ENCODE measurements at places on chromosomes 3 and 15. TPM values are rescaled to one million over a fixed set of nuclear protein-coding genes. Genes with fewer than 3 reads are reported as not detected.

- DNase-seq, result no peak
Observed at GRCh38 chr3:33750211-33750548, 32.1 kb upstream of the CLASP2 start.

- DNase-seq, result no peak
Observed at GRCh38 chr3:133037436-133037835, 755 bp upstream of the TMEM108 start.

DNA sequence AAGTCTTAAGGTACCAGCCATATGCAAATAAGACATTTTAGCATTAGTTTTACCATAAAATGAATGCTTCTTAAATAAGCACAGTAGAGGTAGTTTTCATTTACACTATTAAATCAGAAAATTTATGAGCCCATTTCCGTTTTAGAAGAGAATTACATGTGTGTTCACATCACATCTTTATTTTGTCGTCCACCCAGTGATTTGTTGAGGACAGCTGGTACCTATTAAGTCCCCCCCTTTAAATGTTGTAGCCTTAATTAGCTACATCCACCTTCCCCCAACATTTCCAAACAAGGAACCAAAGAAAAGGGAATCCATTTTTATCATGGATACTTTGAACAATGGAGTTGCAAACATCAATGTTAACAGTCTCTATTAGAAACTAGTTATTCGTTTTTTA lies 6.8 kb downstream of the IL17RD start:
- no peak for DNase-seq

The CHRD gene
- 37.3 TPM for total RNA-seq

- no peak for DNase-seq
Observed at GRCh38 chr3:33401781-33402180, 38.4 kb downstream of the UBP1 start.

The GADL1 gene
- 13.3 TPM for total RNA-seq

GRCh38 chr3:55488398-55489055 lies 1.4 kb upstream of the WNT5A start:
- DNase-seq, result peak; percentile 83

GRCh38 chr15:23647421-23648370 lies at the start of gene MAGEL2:
Gene MAGEL2, minus strand, starts transcription at chr15:23647867. Its CDS starts 125 bp downstream, at chr15:23647742.
- DNase-seq, result peak; percentile 24

The EFL1 gene
- total RNA-seq, result 9.8 TPM

GRCh38 chr3:182487143-182487542 lies 306.2 kb upstream of the ATP11B start:
- DNase-seq, result no peak

- DNase-seq, result no peak
Observed at GRCh38 chr3:32630266-32630665, 54.7 kb upstream of the CNOT10 start.

Measured in ovary (tissue), 10 donors.